ENCODE measurements at places on chromosomes 5 and 9.
A peak's percentile ranks its signal among the peaks of the same experiment; 100 is the strongest.

DNA sequence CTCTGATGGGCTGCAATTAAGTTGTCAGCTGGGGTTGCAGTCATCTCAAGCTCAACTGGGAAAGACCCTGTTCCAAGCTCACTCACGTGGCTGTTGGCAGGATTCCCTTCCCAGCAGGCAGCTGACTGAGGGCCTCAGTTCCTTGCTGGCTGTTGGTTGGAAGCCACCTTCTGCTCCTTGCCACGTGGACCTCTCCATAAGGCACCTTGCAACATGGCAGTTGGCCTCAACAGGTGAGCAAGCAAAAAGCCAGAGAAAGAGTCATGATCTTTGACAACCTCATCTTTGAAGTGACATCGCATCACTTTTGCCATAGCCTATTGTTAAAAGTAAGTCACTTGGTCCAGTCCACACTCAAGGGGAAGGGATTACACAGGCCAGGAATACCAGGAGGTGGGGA is 17.8 kb upstream of the PRELID2 start:
- no peak for DNase-seq

DNA sequence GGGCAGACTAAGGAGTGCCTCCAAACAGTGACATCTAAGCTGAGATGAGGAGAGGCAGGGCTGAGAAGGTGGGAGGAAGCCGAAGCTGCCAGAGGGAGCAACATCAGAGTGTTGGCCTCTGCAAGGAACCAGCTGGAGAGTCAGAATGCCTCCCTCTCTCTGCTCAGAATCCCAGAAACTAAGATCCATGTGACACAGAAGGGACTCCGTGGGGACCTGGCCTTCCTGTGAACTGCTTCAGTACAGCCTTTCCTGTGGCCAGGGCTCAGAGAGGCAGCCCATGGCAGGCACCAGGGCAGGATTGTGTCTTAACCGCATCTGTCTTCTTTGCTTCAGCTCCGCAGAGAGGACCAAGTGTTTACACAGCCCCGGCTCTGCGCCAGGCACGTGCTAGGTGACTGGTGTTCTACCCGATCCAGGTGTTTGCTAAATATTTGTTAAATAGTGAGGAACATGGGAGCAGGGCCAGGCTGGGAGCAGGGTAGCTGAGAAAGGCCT is 33.5 kb downstream of the KCNMB1 start:
- DNase-seq: no peak

GRCh38 chr9:93670208-93671019 is 94.0 kb downstream of the PHF2 start:
- DNase-seq: no peak

GRCh38 chr9:121818016-121818661 is 166.7 kb downstream of the DAB2IP start:
- no peak for DNase-seq

DNA sequence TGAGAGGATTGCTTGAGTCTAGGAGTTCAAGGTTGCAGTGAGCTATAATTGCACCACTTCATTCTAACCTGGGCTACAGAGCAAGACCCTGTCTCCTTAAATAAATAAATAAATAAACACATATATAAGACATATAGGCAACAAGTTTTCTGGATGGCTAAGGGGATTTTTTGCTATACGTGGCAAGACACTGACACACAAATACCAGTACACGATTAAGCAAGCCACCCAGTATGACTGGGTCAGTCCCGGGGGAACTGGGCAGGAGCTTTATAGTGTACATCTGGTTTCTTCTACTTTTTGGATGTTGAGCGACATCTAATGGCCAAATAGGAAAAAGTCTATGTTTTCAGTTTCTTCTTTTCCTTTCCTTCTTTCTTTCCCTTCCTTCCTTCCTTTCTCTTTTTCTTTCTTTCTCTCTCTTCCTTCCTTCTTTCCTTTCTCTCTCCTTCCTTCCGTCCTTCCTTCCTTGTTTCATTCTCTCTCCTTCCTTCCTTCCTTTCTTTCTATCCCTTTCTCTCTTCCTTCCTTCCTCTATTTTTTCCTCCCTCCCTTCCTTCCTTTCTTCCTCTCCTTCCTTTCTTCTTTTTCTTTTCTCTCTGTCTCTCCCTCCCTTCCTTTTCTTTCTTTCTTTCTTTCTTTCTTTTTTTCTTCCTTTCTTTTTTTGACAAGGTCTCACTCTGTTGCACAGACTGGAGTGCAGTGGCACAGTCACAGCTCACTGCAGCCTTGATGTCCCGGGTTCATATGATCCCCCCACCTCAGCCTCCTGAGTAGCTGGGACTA is 47.0 kb upstream of the PLIN2 start:
- DNase-seq: peak; percentile 64

GRCh38 chr9:95058795-95059386 is 258.6 kb downstream of the FANCC start:
- DNase-seq: no peak

- peak; percentile 16 for DNase-seq
Observed at GRCh38 chr5:14362491-14362890, 219.1 kb upstream of the OTULINL start.

GRCh38 chr5:112844489-112844888 is 16.6 kb upstream of the SRP19 start:
- no peak for DNase-seq

DNA sequence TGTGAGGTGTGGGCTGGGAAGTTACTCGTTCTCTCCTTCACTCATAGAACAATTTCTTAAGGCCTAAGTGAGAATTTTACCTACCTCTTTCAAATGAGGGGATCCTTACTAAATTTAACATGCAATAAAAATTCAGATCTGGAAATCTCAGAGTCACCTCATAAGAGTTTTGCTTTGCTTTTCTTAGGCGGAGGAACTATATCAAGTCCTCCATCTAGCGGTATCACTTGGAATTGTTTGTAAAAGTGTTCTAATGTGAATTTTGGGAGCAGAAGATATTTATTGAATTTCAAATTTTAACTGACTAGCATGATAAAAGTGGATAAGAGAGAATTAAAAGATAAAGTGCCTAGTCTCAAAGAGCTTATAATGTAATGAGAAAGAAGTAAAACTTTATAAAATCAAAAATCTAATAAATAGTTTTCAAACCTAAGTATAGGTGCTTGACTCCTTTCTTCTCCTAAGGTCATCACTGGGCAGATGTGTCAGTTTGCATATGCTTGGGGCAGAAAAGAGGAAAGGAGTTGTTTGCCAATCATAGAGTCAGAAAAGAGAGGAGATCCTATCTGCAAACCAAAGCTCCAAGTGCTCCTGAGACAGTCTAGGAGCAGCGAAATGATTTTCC is 145.7 kb upstream of the DAB2 start:
- DNase-seq: peak; percentile 39

- no peak for DNase-seq
Observed at GRCh38 chr5:153629027-153629895, 138.8 kb downstream of the GRIA1 start.

- DNase-seq: no peak
Observed at GRCh38 chr9:89366711-89367110, 48.4 kb downstream of the SECISBP2 start.

GRCh38 chr5:131947445-131947844 is 2.0 kb upstream of the MEIKIN start:
- DNase-seq: no peak

- DNase-seq: no peak
Observed at GRCh38 chr5:82597437-82597836, 319.3 kb upstream of the RPS23 start.

GRCh38 chr9:109409773-109410397 is 88.2 kb downstream of the PTPN3 start:
- DNase-seq: no peak

DNA sequence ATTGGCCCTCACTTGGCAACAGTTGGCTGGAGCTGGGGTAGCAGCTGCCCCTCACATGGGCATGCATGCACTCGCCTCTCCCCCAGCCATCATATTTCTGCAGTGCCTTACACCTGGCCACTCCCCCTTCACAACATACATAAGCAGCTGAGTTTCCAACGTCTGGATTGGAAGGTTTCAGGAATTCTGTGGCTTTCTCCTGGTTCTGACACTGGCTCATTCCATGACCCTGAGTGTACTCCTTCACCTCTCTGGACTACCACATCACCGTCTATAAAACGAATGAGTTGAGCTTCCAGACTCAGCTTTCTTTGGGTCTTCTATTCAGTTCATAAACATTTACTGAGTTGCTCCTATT is 84.3 kb downstream of the GALNT10 start:
- no peak for DNase-seq

DNA sequence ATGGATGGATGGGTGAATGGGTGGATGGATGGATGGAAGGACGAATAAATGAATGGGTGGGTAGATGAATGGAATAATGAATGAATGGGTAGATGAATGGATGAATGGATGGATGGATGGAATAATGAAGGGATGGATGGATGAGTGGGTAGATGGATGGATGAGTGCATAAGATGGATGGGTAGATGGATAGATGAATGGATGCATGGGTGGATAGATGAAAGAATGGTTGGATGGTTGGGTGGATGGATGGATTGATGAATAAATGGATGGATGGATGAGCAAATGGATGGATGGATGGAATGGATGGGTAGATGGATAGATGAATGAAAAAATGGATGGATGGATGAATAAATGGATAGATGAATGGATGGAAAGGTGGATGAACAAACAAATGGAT is 85.2 kb downstream of the PHF2 start:
- DNase-seq: no peak

- no peak for DNase-seq
Observed at GRCh38 chr5:173315495-173316338, 12.5 kb downstream of the STC2 start.

DNA sequence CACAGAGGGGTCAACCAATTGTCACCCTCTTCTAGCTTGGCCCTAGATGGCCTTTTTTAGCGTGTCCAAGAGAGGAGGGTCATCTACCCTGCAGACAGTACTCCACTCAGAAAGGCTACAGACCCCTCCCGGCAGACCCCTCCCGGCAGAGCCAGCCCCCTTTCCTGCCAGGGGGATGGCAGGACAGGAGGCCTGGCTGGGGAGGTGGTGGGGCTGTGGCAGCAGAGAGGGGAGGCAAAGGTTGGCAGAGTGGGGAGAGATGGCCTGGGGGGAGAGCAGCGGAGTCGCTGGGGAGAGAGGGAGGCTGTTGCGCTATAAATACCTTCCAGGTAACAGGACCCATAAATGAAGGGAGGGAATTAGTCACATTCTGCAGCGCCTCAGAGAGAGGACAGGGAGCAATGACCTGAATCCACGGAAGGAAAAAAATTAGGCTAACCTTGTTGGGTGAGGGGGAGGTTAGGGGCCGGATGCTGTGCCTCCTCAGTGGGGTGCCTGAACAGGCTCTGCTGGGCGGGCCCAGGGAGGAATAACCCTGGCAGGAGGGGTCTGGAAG is 32.9 kb upstream of the PSD2 start:
- DNase-seq: no peak

DNA sequence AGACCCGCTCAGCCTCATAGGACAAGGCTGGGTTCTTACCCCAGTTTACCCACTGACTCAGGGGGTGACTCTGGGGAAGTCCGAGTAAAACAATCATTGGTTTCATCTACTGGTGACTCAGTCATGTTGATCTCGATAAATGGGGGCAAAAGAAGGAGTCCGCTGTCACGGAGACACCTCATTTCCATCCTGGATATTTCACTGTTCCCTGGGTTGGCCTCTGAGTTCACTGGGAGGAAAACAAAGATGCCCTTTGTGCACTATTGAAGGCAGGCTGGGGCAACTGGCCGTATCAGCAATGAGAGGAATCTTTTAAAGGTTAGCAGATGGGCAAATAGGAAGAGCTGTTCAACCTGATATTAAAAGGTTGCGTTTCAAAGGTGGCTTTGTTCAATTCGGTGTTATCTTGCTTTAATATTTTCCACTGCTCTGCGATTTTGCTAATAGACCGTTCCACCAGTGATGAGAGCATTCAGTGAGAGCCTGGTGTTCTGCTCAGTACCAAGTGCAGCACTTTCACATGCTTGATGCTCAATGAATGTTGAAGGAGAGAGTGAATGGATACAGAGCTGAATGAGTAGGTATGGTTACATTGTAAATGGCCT is 110.2 kb upstream of the EGFLAM start:
- no peak for DNase-seq

DNA sequence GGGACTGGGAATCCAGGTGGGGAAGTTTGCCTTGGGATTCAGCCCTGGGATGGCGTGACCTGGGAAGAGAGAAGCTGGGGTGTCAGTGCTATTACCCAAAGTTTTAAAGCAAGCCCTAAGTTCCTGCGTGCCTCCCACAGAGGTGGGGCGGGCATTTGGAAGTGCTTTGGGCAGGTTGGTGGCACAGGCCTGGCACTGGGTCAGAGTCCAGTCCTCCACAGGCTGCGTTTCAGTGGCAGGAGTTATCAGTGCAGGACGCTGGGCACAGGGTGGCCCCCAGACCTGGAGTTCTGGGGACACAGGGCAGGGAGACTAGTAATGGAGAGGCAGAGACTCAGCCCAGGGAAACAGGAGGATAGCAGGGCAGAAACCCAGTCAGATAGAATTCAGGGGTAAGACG is 147.2 kb downstream of the MAST4 start:
- DNase-seq: no peak

GRCh38 chr5:173123416-173123815 is 20.9 kb upstream of the BNIP1 start:
- no peak for DNase-seq

DNA sequence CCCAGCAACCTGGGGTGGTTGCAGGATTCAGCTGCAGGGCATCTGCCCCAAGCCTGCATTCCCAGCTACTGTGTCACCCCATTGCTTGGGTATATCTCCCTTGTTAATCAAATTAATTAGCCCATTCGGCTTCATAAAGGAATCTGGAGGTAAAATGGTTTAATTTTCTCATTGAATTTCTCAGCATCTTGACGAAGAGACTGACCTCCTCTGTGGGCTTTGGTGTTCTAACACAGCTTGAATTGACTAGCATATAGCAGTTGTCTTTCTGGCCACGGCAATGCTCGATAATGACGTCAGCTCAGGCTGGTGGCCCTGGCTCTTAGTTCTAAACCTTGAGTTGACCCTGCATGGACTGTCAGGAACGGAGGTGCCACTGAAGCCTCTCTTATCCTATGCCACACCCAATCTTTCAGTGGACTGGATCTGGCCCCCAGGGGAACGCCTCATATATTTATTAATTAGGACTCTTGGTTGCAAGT is 72.4 kb downstream of the MSX2 start:
- no peak for DNase-seq

DNA sequence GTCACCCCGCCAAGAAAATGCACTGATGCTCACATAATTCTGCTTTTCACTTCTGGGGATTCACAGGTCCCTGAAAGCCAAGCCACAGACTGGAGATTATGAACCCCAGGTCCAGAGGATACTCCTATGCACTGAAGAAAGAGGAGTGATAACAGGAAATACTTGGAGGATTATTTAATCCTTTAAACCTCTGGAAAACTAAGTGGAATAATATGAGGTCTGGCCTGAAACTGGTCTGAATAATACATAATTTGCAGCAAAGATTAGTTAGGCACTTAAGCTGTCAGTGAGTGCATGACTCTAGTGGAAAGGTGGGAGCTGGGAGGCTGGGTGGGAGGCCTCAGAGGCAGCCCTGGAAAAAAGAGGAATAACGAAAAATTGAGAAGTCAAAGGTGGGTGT is 45.7 kb downstream of the MARCHF3 start:
- DNase-seq: no peak

GRCh38 chr5:63860379-63860778 is 101.9 kb downstream of the HTR1A start:
- no peak for DNase-seq
